ENCODE measurements at places on chromosomes 7 and 10.

DNA sequence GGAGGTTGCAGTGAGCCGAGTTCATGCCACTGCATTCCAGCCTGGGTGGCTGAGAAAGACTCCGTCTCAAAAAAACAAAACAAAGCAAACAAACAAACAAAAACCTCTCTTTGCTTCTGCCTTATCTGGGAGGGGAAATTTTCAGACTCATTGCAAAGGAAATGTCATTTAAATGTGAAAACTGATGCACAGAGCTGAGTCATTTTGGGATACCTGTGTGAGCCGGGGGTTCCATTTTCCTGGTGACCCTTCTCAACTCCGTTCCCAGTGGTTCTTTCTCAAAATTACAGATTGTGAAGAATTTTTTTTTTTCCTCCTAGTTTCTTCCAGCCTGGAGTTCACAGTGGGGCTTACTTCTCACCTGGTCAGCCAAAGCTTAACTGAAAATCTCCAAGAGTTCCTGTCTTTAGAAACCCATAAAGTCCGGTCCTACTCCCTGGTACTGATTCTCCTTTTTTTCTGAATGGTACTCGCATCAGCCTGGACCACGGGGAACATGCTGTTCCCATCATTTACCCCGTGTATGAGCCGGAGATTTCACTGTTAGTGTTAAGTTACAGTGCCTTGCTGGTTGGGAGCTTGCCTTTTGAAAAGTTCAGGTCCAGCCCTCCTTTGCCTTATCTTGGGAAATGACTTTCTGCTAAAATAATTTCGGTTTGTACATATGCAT lies 56.9 kb downstream of the RBM20 start:
- no peak for DNase-seq

- no peak for DNase-seq
Measured at GRCh38 chr10:103643381-103643780, 149.9 kb downstream of the NEURL1 start.

- DNase-seq = no peak
Measured at GRCh38 chr7:7553386-7553785, 13.3 kb upstream of the MIOS start.

GRCh38 chr10:69516316-69516715 lies 56.9 kb downstream of the NEUROG3 start:
- no peak for DNase-seq

- DNase-seq = peak; percentile 33
Measured at GRCh38 chr7:55641811-55642210, 69.5 kb upstream of the VOPP1 start.

DNA sequence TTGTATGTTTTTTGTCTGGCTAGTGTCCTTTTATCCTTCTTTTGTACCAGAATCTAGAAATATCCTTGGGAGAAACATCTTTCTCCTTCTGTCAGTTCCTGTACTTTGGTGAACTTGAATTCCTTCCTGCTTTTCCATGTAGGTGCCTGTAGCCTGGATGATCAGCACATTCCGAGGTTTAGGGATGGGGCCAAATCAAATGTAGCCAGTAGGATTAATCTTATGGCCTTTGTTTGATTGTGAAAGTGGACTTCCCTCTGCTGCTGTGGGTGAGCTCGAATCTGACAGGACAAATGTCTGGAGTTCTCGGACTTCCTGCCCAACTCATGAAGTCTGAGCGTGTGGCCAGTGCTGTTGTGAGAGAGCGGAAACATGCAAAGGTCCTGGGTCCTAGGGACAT lies 33.2 kb upstream of the NAMPT start:
- no peak for DNase-seq

DNA sequence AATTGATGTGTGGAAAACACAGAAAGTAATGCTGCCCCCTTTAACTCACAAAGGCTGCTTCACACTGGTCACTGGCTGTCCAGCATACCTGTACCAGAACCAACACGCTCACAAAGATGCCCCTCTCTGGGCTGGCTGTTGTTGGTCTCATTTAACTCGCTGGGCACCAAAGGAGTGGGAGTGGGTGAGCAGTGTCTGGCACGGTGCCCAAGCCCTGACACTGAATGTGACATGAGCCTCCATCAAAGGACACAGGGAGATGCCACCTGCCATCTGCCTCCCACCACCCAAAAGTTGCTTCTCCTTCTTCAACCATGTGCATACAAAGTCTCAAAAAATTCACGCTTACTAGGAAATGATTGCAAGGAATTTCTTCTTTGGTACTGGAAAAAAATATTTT lies 86.8 kb downstream of the FGFR2 start:
- DNase-seq = no peak

- DNase-seq = no peak
Measured at GRCh38 chr10:68526634-68527307, 552 bp downstream of the SLC25A16 start.

DNA sequence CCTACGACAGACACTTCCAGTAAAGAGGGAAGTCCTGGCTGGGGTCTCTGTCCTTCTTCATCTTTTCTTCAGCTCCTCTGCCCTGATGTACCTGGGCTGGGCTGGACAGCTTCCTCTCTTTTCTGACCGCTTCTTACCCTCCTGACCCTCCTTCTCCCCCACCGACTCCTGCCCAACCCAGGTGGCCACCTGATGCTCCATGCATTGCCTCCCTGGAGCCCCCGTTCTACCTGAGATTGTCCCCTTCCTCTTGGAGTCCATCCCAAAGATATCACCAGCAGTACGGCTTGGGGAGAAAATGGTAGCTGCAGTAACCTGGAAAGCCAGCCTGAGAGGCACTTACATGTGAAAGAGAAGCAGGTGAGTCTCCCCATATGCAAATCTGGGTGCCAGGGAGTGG lies 566.3 kb downstream of the TCERG1L start:
- no peak for DNase-seq

DNA sequence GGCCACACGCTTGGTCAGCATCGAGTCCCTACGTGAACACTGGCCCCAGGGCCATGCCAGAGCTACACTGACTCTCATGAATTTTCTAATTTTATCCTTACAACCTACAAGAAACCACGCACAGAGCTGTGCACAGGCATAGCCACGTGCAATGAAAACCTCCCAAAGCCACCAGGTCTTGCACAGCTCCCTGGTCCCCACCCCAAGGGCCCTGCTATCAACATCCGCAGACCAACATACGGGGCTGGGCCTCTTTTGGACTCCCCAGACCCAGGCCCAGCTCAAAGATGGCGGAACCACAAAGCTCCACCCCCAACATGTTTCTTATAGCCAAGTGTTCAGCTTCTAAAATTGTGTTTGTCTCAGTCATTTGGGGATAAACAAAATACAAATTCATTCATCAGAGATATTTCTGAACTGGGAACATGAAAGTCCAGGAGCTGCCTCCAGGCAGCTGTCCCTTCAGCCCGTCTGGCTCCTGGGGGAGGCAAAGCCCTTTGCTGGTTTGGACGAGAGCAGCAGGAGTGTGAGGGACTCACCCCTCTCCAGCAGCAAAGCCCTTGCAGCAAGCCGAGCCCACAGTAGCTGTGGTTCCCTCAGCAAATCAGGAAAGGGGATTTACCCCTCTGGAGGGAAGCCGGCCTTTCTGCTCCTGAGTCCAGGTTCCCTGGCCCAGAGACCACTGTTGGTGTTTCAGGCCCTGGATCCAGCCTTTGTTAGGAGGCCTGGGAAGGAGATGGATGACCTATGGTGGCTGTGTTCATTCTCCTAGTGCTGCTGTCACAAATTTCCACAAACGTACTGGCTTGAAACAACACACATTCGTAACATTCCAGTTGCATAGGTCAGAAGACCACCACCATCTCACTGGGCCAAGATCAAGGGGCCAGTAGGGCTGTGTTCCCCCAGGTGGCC lies 75.1 kb downstream of the OAT start:
- no peak for DNase-seq

- DNase-seq = no peak
Measured at GRCh38 chr7:38881015-38881414, 28.0 kb downstream of the VPS41 start.

GRCh38 chr7:30984359-30985107 lies 20.8 kb downstream of the GHRHR start:
- DNase-seq = no peak

DNA sequence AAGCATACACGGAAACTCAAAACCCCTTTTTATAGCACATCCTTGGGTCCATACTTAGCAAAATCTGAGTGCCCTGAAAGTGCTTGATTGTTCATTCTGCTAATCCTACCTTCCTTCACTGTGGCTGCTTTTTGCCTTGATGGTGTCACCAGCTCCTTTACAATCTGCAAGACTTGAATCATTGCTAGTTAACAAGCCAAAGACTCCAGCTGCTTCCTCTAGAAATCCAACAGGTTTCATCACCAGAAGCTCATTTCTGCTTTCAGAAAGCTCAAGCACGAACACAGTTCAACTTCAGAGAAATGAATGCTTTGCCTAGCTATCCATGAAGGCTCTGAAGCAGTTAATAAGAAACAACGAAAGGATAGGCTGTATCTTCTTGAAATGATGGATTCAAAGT lies 38.0 kb downstream of the USP6NL start:
- DNase-seq = no peak

DNA sequence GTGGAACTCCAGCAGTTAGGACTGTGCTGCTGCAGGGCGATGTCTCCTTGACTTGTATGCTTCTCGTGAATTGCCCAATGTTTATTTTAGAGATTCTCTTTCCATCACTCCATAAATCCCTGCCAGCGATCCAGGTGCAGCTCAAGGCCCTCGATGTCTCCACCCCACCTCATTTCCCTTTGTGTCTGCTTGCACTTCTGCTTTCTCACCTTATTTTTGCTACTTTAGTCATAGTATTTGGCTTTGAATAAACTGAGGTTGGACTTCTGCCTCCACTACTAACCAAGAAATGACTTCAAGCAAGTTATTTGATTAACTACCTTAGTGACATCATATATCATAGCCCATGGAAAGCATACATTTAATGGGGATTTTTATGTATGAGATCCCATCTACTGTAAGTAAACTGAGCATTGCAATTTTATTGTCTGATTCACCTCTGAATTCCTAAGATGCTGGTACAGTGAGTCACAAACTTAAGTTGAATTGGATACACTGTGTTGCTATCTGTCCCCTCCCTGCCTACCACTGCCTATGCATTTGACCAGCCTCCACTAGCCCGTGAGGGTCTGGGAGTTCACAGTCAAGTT lies 255.8 kb downstream of the ABCA13 start:
- DNase-seq = no peak

DNA sequence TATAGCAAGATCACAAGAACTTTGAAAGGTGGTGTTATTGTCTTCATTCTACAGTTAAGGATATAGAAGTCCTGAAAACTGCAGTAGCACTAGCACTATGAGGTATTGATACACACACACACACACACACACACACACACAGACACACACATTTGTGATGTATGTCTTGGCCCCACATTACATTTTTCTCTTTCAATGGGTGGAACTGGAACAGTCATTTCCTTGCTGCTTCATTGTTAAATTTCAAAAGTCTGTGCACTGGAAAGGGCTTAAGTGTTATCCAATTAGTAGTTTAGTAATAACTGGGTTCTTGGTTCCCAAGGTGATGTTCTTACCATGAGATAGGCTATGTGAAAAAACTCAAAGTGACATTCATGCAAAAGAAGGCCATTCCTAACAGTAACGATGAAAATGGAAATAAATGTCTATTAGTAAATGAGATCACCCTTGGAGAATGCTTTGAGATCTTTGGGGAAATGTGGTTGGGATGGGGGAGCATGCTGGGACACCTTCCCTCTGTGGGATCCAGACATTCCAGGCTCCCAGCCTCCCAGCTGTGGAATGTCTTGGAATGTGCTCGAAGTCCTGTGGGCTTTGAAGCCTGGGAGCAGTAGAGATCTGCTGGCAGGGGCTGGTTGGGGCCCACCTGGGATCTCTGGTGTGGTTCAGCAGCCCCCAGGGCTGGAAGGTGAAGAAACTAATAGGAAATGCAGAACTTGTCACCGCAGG lies 37.4 kb upstream of the CALD1 start:
- DNase-seq = no peak

- no peak for DNase-seq
Measured at GRCh38 chr7:152881893-152882292, 122.3 kb downstream of the ACTR3B start.

DNA sequence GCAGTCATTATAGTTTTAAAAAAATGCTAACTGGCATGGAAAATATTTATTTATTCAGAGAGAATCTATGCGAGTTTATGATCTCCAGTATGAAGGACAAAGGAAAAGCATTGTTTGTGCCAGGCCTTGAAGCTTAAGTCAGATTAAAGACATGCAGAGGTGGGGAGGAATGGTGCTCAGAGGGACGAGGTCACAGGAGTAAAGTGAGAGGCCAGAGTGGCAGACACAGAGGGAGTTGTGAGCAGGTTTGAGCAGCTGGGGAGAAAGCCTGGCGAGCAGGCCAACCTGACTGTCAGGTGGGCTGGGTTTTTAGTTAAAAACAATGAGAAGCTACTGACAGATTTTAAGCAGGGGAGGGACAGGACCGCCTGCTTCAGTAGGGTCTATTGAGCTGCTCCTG lies 6.8 kb upstream of the CCNY start:
- no peak for DNase-seq

GRCh38 chr7:78379148-78379547 lies 580.6 kb downstream of the PHTF2 start:
- DNase-seq = no peak

- DNase-seq = no peak
Measured at GRCh38 chr10:28939281-28940157, 262.2 kb downstream of the BAMBI start.

- no peak for DNase-seq
Measured at GRCh38 chr7:141475679-141476078, 75.5 kb upstream of the AGK start.

DNA sequence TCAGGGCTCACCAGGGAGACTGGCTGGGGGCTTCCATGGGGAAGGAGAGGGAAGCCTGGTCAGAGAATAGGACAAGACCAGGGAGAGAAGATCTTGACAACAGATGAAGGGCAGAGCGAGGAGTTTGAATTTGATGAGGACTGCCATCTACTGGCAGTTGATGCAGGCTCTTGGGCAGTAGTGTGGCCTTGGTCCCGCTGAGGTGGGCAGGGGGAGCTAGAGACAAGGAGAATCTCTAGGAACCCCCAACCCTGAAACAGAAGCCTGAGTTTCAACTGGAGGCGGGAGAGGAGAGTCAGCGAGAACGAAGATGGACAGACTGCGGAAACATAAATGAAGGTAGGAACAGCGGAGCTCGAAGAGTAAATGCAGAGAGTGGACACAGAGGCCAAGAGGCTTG lies 81.0 kb downstream of the PPP1R3C start:
- no peak for DNase-seq

DNA sequence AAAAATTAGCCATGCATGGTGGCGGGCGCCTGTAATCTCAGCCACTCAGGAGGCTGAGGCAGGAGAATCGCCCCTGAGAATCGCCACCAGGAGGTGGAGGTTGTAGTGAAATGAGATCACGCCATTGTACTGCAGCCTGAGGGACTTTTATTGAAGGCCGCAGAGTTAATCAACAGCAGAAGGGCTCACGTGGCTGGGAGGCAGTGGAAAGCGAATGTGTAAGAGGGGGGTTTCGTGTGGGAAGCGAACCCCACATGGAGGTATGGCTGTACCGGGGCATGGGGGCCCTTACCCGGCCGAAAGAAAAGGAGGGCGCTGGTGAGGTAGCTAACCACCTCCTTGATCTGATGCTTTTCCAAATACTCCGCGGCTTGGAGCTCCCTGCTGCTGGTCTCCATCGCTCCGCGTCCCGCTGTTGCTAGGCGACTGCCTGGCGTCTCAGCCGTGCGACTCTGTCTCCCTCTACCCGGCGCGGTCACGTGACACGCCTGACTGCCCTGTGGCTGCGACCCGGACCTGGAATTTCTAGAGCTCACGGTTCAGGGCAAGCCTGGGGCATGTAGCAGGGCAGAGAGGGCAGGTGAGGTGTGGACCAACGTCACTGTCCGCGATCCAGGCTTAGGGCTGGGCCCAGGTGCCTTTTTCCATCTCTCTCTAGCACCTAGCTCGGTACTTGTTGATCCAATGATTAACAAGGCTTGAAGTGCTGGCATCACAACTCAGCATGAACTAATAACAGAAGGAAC lies at the start of gene EFCAB10:
Gene EFCAB10, minus strand, starts transcription at position 428 of the 746 bp plus-strand sequence. Its CDS starts 30 bp downstream, at position 398.
- DNase-seq = peak; percentile 33

GRCh38 chr7:125254566-125254965 lies 324.9 kb upstream of the POT1 start:
- no peak for DNase-seq

Measured in CD4-positive, alpha-beta T cell treated with Interferon alpha-2 for 1 hour (primary cell).